ENCODE measurements at places on chromosomes 1 and 21.

GRCh38 chr1:33985656-33986055, 121.8 kb downstream of the HMGB4 start:
- DNase-seq: peak; percentile 74

- no peak for DNase-seq
Observed at GRCh38 chr1:207825409-207825695, 73.5 kb downstream of the CD46 start.

DNA sequence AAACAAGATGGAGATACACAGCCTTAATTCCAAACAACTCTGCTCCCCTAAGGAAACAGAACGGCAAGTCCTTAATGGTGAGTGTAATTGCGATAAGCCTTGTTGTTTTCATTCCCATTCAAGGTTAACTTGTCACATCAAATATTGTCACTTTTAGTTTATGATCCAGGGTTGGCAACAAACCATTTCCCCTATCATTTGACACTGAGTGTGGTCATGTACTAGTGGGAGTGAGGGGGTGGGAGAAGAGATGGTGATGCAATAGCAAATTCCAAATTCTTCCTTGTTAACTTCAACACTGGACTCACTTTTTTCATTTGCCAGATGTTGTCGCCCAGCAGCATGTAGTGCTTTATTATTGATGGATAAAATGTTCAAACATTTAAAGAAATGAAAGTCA, 140.4 kb downstream of the ZNF326 start:
- no peak for DNase-seq

GRCh38 chr1:115874904-115875303, 34.0 kb upstream of the NHLH2 start:
- peak; percentile 29 for DNase-seq

- DNase-seq: peak; percentile 90
Observed at GRCh38 chr1:32447469-32448185, 17.2 kb upstream of the ZBTB8B start.

DNA sequence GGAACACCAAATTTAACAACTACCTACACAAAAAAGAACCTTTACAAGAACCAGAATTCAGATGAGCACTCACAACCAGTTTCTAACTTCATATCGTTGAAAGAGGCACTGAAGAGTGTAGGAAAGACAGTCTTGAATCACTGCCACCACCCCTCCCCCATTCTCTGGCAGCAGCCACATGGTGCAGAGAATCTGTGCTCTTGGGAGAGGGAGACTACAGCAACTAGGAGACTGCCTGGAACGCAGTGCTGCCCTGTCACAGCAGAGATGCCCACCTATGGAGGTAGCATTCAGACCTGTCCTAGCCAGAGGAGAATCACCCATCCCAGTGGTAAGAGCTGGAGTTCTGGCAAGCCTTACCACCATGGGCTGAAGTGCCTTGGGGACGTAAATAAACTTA, 7.3 kb downstream of the CCN1 start:
- DNase-seq: peak; percentile 50
